ENCODE measurements at places on chromosomes 7 and 10.

DNA sequence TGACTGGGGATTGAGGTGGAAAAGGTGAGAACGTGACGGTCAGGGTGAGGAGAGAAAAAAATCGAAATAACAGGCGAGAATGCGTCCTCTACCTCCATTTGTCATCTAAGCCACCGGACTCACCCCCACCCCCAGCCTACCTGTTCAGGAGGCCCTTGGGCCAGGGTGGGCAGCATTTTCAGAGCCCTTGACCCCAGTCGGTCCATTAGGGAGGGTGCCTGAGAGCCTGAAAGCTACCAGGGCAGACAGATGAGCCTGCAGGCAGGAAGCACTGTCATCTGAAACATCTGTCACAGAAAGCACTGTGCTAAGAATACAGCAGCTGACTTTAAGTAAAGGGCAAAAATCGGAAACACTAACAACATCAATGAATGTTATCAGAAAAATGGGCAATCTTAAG is 47.0 kb downstream of the MAD1L1 start:
- DNase-seq = no peak

- no peak for DNase-seq
These were observed 2.6 kb upstream of the RPA3 start for GRCh38 chr7:7720750-7721621.

DNA sequence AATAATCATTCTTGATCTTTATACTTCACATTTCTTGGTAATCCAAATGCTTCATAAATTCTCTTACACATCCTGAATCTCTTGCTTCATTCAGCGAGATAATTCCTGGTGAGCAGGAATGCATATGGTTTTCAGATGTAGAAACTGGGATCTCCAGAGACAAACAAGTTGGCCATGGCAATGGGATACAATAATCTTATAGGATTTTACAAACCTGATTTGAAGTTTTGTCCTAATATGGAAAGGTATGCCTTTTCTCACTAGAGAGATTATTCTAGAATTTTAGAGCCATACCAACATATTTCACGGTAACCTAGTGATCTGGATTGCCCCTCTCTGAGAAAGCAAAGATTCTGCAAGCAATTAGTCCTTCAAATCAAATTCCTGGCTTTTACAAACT is 13.1 kb upstream of the TRDMT1 start:
- no peak for DNase-seq

DNA sequence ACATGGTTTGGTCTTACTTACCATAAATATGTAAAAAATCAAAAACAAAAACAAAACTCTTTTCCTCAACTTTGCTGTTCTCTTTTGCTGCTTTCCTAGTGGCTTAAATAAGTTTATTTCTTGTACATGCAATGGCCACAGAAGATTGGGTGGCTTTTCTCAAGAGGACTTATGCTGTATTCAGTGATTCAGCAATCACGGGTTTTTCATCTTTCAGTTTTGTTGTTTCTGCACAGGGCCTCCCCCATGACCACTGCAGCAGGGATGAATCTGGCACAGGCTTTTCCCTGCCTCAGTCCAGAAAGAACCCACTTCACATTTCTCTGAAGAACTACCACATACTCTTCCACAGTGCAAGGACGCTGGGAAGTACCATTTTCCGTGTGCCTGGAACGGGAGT is 355.0 kb downstream of the RNLS start:
- no peak for DNase-seq

DNA sequence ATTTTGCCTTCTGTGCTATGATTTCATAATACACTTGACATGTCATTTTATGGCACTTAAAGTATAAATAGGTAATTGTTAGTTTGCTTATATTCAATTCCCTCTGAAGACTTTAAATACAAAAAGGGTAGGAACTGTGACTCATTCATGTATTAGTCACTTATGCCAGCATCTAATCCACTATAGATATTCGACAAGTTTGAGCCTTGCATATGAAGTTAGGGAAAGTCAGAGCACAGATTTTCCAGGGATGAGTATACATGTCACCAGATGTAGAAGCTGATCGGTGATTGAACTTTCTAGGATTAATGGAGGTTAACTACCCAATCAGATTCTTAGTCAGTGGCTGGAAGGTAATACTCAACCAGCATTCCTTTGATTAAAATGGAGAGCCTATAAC is 1321.5 kb downstream of the XPNPEP1 start:
- no peak for DNase-seq

- no peak for DNase-seq
These were observed 21.8 kb downstream of the PRSS2 start for GRCh38 chr7:142792593-142792992.

Measured in activated gamma-delta T cell treated with anti-CD3 and anti-CD28 coated beads, Interleukin-2, amount 50 U/mL, for 16 hours (primary cell).